ENCODE measurements at places on chromosomes 4 and X.
A peak's percentile ranks its signal among the peaks of the same experiment; 100 is the strongest.

DNA sequence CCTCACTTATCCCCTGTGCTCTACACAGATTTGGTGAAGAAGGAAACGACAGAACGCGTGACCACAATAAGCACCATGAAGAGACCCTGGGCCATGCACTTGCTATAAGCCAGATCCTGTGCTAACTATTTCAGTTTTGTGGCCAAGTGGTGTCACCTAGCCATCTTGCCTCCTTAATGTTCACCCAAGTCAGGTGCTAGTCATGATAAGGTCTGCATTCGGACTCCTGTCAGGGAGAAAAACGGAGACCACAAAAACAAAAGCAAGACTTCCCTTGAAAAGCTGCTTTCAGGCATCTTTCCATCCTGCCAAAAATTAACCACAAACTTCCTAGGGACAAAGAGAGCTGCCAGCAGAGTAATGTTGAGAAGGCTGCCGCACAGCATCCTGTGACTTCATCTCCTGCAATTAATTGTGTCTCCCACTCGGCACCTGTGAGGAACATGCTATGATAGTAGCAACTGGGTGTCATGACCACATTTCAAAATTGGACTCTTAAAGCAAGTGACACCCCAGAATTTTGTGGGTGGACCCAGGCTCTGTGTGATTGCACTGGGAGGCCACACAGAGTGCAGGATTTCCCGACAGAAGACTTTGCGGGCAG is 8.8 kb upstream of the IDS start:
- no peak for DNase-seq

- no peak for DNase-seq
Observed at GRCh38 chrX:126170720-126171119, 4.6 kb upstream of the DCAF12L2 start.

GRCh38 chr4:10787365-10787764 is 102.8 kb upstream of the CLNK start:
- DNase-seq: no peak

DNA sequence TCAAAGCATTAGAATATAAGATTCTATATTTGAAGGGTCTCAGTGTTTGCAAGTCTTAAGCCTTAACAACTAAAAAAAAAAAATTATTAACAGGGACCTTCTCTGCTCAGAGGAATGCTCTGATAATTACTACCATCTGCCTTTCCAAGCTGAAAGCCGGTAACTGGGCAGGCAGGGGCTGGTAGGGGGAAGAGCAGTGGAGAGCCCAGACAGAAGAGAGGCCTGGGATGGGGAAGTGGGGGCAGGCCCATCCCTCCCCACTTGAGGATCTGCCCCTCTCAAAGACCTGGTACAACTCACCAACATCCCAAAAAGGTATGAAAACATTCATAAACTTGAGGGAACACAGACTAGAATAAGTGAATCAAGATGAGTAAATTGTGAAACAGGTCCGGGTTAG is 113.9 kb downstream of the QDPR start:
- DNase-seq: no peak

GRCh38 chr4:81346719-81347118 is 125.0 kb downstream of the RASGEF1B start:
- DNase-seq: no peak

DNA sequence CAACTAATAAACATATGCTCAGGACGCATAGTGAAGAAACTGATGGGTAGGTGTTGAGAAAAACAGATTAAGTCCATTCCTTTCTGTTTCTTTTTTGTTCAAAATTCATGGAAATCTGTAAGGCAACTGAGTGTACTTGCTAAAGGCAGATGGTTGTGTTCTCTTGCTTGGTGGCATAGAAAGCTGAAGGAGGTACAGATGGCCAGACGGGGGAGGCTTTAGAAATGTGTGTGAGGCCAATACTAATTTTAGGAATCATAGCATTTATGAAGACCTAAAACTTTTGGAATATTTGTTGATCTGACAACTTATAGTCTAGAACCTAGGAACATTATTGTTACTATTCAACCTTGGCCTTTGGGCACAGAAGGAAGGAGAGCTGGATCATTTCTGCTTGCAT is 56.8 kb upstream of the EMCN start:
- no peak for DNase-seq

DNA sequence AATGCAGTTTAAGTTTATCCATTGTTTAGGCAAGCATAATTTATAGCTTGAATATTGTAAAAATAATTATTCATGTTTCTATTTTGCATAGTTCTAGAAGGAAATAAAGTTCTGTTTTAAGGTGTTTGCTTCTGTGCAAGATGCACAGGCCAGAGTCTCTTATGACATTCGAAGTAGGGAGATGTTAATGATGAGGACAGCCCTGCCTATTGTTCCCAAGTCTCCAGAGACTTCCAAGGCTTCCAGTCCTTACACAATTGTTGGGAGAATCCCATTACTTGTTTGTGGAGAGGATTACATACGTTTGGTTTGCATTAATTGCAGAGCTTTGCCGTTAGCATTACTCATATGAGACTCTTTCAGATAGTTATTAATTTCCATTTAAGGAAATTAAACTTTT is 96.2 kb upstream of the ANK2 start:
- no peak for DNase-seq

DNA sequence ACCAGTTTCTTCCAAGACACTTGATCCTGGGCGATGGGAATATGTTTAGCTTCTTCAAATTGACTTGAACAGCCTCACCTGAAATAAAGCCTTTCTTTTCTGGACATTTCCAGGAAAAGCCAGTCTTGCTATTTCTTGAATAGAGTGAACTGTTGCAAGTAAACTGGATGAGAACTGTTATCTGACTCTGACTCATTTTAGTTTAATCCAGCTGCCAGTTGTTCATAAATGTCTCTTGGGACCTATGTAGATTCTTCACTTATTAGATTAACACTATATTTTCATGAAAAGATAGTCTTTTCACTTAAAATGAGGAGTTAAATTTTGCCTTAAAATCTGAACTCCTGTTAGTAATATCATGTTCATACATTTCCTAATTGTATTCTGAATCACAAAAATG is 615.4 kb upstream of the GALNT7 start:
- no peak for DNase-seq

DNA sequence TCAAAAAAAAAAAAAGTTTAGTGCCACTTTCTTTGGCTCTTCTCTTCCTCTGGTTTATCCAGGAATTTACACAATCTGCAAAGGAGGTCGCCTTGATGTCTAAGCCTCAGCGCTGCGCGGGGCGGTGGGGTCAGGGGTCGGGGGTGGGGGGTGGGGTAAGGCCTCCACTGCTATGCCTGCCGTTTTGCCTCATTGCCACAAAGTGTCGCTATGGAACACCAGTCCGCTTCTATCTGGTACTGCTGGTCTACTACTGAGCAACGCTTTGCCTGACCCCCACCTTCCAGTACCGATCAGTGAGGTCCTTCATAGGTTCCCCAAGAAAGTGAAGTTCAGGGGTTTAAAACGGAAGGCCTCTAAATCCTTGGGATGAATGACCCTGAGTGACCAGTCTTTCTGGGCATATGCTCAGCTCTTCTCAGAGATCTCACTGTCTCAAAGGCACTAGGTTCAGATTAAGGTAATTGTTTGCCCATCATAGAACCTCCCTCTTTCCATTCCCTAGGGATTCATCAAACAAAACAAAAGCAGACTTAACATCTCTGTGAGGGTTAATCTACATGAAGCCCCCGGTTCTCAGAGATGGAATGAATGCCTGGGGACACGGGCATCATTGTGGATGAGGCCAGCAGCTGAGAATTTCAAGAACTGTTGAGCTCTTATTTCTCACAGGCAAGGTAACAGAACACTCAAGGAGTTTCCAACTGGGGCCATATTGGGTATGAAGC is 16.9 kb upstream of the TSR2 start:
- DNase-seq: no peak

DNA sequence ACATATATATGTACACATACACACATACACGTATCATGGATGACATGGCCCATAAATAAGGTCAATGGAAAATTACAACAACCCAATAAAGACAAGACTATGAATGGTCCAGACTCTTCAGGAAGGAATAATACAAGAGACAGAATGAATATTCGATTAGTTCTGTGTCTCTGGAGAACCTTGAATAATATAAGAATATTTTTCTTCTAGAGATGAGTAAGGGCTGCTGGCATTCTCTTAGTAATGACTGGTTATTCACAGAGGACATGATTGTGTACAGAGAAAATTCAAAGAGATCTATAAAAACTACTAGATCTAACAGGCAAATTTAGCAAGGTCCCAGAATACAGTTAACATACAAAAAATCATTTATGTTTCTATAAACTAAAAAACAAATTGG is 23.3 kb downstream of the SPIN4 start:
- DNase-seq: no peak

DNA sequence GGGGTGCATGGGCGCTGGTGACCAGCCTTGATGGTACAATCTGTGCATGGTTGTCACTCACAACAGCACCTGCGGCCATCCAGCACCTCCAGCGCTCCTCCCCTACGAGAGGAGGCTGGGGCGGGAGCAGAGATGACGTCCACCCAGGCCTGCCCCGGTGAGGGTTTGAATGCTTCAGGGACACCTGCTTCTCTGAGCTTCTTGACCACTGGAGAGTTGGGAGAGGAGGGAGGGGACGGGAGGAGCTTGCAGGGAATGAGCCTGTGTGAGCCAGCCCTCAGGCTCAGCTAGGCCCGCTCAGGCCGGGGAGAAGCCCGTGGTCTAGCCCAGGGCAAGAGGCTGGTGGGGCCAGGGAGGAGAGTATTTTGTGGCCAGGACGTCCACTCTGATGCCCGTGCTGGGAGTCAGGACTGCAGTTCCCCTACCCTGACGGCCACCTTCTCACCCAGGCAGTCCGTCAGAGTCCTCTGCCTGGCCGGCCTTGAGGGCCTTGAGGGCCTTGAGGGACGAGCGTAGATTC is 59.2 kb downstream of the CPZ start:
- DNase-seq: peak; percentile 46

GRCh38 chr4:126715681-126716080 is 917.1 kb upstream of the INTU start:
- DNase-seq: no peak

- DNase-seq: no peak
Observed at GRCh38 chr4:123737156-123737555, 340.6 kb downstream of the SPRY1 start.

- DNase-seq: no peak
Observed at GRCh38 chrX:77444075-77444474, 3.1 kb upstream of the FGF16 start.

DNA sequence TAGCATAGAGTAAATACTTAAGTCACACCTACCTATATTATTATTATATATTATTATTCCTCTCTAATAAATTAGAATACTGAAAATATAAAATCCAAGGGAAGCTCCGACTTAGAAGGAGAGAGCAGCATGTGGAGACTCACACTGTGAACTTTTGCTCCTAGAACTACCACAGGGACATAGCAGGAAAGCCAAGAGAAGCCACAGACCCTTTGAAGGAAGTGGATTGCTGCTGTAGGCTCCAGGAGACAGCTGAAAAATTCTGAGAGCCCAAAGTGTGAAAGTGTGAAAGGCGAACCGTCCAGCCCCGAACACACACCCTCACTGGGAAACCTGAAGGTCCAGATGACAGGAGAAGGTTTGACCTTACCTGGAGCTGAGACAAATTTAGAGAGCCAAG is 177.0 kb downstream of the FAM13A start:
- DNase-seq: no peak

DNA sequence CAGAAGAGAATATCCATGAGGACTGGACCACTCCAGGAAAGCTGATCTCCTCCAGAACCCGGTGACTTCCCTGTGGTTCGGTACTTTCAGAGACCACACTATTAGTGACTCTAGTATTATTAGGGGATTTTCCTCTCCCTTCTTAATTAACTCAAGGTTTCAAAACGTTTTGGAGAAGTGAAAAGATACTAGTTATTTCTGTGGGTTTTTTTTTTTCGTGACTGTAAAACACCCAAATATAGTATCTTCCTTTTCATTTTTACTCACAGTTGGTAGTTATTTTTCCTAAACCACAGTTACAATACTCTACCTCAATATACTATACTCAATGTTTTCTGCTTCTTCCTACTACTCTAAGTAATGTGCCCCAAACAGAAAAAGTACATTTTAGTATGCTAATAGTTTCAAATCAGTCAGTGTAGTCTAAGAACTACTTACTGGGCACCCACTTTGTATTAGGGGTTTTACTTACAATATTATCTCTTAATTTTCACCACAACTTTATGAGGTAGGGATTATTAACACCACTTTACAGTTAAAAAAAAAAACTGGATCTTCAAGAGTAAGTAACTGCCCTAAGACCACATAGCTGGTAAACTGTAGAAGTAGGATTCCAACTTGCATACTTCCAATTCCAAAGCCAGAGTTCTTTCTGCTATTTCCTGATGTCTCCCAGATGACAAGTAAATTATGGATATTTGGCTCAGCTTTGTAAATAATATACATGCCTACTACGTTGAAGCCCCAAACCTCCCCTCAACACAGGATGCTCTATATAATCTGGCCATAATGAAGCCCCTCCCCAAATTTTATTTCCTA is 45.0 kb downstream of the SLC9A7 start:
- no peak for DNase-seq

DNA sequence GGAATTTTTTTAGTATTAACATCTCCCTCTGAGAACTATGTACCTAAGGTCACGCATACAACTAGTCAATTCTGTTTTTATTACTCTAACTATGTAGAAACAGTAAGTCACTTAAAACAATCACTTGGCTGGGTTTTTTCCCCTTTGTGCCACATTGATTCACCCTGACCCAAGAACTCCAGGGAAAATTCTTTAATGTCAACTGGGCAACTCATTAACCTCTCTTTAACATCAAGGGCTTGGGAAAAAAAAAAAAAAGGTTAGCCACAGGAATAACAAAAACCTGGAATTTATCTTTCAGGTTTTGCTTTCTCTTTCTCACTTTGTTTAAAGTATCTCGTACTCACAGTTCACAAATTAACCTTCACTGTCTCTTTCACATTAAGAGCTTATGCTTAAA is 8.1 kb downstream of the RPL9 start:
- DNase-seq: no peak

Measured in coronary artery (tissue), 2 donors.